ENCODE measurements at places on chromosomes 5 and 9.

- ATAC-seq, result no peak
Observed at GRCh38 chr9:126955811-126956210, 41.2 kb downstream of the RALGPS1 start.

- ATAC-seq, result no peak
Observed at GRCh38 chr5:143172739-143173138, 230.7 kb downstream of the NR3C1 start.

DNA sequence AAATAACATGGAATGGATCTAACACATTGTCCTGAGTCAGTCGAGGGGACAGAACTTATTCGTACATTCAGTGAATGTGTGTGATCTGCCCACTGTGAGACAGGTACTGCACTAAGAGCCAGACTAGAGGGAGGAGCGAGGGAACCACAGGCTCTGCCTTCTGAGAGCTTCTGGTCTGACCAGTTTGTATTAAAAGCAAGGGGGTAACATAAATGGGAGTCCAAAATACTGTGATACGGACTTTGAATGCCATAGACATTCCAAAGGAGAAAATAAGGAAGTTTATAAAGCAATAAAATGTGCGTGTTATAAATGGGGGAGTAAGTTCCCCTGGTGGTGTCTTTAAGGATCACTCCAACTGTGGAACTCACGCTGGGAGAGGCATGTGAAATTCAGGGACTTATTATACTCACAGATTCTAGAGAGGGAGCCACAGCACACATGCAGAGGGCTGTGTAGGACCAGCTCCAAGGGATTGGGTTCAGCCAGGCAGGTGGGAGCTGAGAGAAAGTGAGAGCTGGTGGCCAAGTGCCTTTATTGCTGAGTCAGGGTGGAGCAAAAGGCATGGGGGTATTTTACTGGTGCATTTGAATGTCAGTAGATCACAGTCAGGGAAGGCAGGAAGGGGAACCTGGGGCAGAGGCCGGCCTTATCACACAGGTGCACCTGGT lies 186.5 kb upstream of the WWC1 start:
- ATAC-seq, result no peak

DNA sequence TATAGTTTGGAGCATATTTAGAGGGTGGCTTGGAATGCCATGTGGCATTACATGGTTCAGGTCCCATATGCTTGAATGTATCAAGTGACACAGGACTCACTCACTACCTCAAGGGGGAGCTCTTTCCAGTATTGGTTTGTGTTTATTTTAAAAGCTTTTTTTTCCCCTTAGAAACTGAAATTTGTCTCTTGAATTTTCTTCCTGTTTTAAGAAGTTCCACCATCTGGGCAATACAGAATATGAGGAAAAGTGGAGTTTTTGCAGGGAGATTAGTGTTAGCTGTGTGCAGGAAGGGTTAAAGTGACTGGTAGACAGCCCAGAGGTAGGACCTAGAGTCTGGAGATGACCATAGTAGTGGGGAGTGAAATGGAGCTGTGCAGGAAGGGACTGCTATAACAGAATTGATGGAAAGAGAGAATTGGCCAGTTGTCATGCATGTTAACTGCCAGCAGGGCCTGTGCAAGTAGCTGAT lies 36.6 kb downstream of the CTNNA1 start:
- ATAC-seq, result peak; percentile 38

- ATAC-seq, result no peak
Observed at GRCh38 chr5:1889321-1890065, 6.8 kb upstream of the IRX4 start.

GRCh38 chr5:153900703-153901395 lies 137.9 kb downstream of the FAM114A2 start:
- ATAC-seq, result no peak

DNA sequence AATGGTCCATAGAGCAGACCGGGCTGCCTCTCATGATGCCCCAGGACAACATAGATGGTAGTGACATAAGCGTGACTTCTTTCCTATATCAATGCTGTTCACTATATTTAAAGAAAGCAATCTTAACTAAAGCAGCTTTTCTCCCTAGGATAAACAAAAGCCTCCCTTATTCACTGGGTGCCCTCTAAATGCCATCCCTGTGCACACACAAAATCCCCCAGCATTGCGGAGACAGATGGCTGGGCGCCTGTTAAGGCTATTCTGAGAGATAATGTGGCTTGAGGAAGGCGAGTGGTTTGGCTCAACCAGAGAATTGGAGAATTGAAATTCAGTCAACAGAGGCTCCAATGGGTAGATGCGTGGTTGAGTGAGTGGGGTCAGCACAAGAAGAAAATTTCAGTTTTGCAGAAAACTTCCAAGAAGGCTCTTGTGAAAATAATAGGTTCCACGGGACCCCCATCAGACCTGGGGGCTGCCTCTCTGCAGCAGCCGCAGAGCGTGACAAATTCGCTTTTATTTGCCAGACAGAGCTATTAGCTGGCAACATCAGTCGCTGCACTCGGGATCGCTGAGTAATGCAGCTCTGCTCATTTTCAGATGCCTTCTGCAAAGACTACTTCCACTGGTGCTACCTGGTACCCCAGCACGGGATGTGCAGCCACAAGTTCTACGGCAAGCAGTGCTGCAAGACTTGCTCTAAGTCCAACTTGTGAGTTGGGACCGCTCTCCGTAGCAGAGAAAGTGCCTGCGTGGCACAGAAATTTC lies 103.9 kb upstream of the ICE1 start:
- ATAC-seq, result no peak

DNA sequence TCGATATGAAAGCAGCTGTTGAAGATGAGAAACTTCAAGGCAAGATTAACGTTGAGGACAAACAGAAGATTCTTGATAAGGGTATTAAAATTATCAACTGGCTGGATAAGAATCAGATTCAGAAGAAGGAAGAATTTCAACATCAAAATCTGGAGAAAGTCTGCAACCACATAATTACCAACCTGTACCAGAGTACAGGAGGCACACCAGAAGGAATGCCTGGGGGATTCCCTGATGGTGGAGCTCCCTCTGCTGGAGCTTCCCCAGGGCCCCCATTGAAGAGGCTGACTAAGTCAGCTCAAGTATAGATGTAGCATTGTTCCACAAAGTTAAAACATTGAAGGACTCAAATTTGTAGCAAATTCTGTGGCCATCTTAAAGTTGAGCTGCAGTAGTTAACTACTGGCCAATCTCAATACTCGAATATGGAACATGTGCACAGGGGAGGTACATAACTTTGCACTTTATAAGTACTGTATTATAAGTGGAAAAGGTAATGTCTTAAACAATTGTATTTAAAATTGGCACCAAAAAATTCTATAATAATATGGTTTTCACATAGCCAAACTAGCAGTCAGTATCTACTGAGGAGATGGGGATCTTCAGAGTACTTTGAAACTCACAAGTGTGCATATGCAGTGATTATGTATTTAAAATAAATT lies 237.5 kb downstream of the CHSY3 start:
- ATAC-seq, result no peak

GRCh38 chr5:28855626-28856025 lies 1817.2 kb upstream of the CDH9 start:
- ATAC-seq, result no peak

GRCh38 chr9:100352201-100352726 lies 478 bp downstream of the TEX10 start:
- ATAC-seq, result peak; percentile 51

DNA sequence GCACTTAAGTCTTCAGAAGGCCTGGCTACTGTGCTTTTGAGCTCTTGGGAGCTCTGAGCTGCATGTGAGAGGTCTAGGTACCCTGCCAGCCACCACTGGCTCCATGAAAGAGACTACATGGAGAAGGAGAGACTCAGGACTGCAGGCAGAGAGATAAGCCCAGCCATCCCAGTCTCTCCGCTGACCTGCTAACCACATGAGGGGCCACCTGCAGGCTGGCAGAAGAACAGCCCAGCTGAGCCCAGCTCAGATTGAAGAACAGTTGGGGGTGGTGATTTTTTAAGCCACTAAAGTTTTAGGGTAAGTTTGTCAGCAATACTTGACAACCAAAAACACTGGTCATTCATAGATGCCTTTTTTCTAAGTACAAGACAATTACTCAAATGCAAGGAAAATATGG lies 205.0 kb upstream of the PRDM9 start:
- no peak for ATAC-seq

GRCh38 chr9:105218673-105219072 lies 25.8 kb upstream of the SLC44A1 start:
- ATAC-seq, result no peak

DNA sequence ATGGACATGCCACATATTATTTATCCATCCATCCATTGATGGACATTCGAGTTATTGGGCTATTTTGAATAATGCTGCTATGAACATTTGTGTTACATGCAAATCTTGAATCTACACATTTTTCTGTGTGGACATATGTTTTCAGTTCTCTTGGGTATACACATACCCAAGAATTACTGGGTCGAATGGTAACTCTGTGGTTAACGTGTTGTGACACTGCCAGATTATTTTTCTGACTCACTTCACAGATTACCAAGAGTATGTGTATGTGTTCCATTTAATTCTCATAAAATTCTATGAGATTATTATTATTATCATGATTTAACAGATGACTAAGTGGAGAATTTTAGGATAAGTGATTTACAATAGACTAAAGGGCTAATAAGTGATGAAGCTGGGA lies 26.7 kb downstream of the CYFIP2 start:
- no peak for ATAC-seq

DNA sequence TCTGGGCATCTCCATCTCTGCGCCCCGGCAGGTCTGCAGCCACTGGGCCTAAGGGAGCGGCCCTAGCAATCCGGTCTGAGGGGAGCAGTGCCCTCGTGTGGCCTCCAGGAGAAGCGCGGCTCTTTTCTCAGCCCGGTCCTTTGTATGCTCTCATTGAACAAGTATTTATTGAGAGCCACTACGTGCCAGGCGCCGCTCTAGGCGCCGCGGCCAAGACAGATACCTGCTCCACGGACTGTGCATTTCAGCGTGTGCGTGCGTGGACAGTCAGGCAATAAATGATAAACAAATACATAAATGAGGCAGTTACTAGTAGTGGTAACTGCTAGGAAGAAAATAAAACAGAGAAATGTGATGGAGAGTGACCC lies 2.3 kb upstream of the SLC4A9 start:
- peak; percentile 96 for ATAC-seq

- ATAC-seq, result no peak
Observed at GRCh38 chr5:56232538-56232937, 592 bp downstream of the ANKRD55 start.

DNA sequence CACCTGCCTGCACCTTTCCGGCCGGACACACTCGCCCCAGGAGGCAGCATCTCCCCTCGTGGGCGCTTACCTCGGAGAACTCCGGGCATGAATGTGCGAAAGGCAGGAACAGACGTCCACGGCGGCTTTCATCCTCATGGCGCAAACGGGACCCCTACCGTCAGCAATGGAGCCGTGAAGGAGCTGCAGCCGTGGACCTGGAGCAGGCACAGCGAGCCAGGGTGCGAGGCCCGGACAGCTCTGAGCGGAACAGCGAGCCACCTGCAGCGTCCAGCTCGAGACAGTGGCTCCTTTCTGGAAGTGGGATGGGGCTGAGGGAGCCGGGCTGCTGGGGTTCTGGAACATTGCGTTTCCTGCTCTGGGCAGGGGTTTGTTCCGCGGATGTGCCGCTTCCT lies 7.8 kb upstream of the SLC6A19 start:
- no peak for ATAC-seq

DNA sequence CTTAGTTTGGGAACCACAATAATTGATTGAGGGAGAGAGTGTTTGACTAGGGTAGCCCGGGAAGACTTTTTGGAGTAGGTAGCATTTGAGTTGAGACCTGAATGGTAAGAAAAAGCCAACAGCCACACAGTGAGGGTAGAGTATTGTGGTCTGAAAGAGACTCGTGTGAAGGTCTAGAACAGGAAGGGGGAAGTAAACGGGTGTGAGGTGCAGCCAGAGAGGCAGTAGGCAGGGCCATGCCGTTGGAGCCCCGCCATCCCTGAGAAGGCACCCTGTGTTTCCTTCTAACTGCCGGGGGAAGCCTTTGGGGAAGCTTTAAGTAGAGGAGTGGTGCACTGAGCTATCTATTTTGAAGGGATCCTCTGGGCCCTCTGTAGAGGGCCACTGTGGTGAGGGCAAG lies 3.5 kb upstream of the F2RL2 start:
- ATAC-seq, result no peak

- ATAC-seq, result no peak
Observed at GRCh38 chr9:14515571-14516198, 177.5 kb downstream of the ZDHHC21 start.

DNA sequence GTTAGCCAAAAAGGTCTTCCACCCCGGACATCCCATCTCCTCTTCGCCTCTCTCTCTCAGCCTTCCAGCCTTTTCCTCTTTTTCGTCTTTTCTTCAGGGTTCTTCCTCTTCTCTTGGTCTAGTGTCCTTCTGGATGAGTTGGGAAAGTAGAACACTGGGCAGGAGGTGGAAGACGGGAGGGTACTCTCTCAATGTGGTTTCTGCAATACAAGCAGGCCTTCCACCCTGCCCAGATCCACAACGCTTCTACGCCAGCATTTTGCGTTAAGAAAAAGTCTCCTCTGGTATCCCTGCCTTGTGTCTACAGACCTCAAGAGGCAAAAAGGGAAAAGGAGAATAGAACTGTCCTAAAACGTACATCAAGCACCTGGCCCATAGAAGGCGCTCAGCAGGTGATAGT lies 587.8 kb downstream of the BNC2 start:
- ATAC-seq, result no peak

GRCh38 chr9:18800579-18800978 lies 232.4 kb downstream of the SAXO1 start:
- no peak for ATAC-seq

- ATAC-seq, result no peak
Observed at GRCh38 chr5:139597134-139597533, 36.0 kb downstream of the UBE2D2 start.

DNA sequence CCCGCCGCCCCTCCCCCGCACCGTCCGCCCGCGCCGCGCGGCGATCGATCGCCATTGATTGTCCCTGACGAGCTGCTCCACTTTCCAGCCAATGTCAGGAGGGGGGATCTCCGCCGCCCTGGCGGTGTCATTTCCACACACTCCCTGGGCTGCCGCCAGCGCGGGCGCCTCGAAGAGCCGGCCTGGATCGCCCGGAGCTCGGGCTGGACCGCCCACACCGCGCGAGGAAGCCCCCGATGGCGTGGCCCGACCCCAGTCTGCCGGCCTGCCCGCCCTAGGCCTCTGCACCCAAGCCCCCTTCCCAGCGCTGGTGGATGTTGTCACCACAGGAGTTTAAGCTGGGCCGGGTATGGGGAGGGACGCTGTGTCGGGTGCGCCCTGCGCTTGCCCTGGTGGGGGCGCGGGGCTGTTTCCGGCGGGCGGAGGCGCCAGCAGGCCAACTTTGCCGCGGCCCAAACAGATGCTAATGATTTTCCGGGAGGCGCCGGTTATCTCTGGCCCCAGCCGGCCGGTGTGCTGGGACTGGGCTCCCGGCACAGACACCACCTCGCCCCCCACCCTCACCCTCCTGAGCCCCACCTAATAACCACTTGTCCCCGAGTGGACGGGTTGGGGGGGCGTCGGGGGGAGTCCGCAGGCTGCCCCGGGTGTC lies 10.6 kb upstream of the CXXC5 start:
- no peak for ATAC-seq

- ATAC-seq, result no peak
Observed at GRCh38 chr9:69931340-69931739, 110.7 kb downstream of the CFAP95 start.

Measured in activated T-helper 17 cell treated with anti-CD3 and anti-CD28 coated beads, Interleukin-2, amount 50 U/mL, for 72 hours (primary cell).